ENCODE measurements at places on chromosomes 7 and 10.

DNA sequence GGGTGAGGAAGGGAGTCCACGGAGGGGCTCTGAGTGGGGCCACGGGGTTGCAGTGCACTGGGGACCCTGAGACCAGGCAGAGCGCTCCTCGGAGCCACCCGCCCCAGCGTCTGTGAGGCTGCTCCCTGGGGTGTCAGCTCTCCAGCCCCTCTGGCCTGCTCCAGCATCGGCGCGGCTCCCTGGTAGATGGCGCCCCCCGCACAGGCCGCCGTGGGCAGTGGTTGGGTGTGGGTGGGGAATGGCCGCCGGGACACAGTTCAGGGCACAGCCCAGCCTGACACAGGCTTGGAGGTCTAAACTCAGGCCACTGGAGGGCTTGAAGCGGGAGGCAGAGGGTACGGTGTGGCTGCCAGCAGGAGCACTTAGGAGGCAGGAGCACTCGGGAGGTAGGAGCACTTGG, 222.6 kb upstream of the PPP2R2D start:
- DNase-seq, result no peak

- no peak for DNase-seq
Measured at GRCh38 chr7:101378751-101379174, 16.1 kb downstream of the COL26A1 start.

GRCh38 chr10:115957786-115958442, 315.1 kb downstream of the GFRA1 start:
- no peak for DNase-seq

GRCh38 chr7:54544527-54545240, 2.5 kb downstream of the VSTM2A start:
- DNase-seq, result no peak

GRCh38 chr10:72277340-72277995, 3.7 kb downstream of the DDIT4 start:
- no peak for DNase-seq

DNA sequence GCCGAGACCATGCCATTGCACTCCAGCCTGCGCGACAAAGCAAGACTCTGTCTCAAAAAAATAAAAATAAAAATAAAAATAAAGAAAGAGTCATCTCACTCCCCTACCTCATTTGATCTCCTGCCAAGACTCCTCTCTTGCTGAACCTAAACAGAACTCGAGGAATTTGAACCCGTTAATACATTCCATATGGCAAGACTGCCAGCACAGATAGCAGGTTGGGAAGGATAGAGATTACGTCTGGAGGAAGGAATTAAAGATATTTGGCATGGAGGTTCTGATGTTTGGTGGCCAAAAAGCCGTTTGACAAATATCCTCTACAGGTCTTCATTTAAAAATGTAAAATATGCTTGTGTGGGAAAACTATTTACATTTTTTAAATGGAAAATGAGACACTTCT, 549.6 kb downstream of the HTR7 start:
- DNase-seq, result no peak

GRCh38 chr7:16344927-16345326, 76.4 kb downstream of the CRPPA start:
- DNase-seq, result no peak

- no peak for DNase-seq
Measured at GRCh38 chr7:32093415-32094408, 23.5 kb upstream of the PDE1C start.

- no peak for DNase-seq
Measured at GRCh38 chr10:77380191-77380590, 257.4 kb downstream of the KCNMA1 start.

- DNase-seq, result no peak
Measured at GRCh38 chr10:50501478-50501877, 122.3 kb downstream of the SGMS1 start.

GRCh38 chr7:7178081-7178480, 4.3 kb upstream of the C1GALT1 start:
- DNase-seq, result no peak

DNA sequence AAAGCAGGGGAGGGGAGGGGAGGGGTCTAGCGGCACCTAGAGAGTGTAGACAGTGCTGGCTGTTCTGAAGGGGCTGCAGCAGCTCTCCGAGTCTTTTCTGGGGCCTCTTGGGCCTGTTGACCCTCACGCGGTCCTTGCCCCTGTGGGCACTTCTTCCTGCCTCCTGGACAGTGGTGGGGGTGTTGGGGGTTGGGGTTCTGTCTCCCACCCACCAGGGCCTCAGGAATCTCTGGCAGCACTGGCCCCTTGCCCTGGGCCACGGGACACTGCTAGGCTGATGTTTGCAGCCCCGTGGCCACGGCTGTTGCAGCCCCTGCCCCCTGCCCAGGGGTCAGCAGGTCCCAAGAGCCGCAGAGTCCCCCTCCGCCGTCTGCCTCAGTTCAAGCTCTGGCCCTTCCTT, 68.9 kb upstream of the INPP5A start:
- no peak for DNase-seq

GRCh38 chr7:96319439-96319838, 2.5 kb downstream of the SLC25A13 start:
- no peak for DNase-seq

DNA sequence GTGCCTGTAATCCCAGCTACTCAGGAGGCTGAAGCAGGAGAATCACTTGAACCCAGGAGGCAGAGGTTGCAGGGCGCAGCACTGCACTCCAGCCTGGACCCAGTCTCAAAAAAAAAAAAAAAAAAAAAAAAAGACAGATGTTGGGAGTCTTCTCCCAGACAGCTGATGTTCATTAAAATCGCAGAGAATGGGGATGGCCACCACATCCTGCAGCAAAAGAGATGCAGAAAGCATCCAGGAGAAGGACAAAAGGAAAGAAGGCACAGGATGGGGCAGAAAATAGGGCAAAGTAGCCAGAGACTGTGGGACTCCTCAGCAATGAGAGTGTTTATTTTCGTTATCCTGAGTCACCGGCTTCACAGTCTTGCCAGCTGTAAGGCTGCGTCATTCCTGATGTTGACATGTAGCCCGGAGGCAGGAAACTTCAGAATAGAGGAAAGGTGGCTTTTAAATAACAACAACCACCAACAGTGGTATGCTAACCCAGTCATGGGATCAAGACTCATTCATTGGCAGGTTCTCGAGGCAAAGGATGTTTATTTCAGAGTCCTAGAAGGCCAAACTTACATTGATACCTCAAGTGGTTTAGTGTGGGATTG, 149.5 kb upstream of the SVIL start:
- peak; percentile 82 for DNase-seq

GRCh38 chr10:102403115-102403514, 7.6 kb downstream of the NFKB2 start:
- no peak for DNase-seq

- no peak for DNase-seq
Measured at GRCh38 chr10:72648301-72648700, 22.4 kb upstream of the MICU1 start.

DNA sequence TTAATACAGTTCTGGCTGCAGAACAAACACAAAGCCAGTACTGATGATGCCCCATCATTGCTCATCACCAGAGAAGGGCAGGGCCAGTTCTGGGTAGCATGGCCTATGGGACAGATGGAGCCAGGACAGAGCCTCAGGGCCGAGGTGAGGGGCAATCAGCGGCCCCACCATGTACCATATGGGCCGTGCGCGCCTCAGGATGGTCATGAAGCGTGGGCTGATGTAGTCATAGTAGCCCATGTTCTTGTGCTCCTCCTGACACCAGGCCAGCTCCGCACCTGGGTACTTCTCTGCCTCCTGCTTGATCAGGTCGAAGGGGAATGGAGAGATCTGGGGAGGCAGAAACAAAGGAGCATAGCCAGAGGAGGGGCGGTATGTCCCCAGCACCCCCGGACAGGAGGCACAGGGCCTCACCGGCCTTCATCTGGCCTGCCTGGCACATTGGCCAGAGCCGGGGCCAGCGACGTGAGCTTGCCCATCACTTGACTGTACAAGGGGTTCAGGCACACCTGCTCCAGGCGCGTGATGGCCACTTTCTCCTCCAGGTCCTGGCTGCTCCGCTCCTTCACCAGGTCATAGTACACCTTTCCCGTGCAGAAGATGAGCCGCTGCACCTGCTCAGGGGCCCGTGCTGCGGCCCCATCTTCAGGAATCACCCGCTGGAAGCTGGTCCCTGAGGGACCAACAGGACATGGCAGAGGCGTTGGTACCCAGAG, 26.1 kb downstream of the OGDHL start:
- no peak for DNase-seq
